Activated CD4-positive, alpha-beta memory T cell treated with anti-CD3 and anti-CD28 coated beads for 36 hours (primary cell): ENCODE measurements at places on chromosomes 5 and 9. TPM values are rescaled to one million over a fixed set of nuclear protein-coding genes. Genes with fewer than 3 reads are reported as not detected.
A peak's percentile ranks its signal among the peaks of the same experiment; 100 is the strongest.

DNA sequence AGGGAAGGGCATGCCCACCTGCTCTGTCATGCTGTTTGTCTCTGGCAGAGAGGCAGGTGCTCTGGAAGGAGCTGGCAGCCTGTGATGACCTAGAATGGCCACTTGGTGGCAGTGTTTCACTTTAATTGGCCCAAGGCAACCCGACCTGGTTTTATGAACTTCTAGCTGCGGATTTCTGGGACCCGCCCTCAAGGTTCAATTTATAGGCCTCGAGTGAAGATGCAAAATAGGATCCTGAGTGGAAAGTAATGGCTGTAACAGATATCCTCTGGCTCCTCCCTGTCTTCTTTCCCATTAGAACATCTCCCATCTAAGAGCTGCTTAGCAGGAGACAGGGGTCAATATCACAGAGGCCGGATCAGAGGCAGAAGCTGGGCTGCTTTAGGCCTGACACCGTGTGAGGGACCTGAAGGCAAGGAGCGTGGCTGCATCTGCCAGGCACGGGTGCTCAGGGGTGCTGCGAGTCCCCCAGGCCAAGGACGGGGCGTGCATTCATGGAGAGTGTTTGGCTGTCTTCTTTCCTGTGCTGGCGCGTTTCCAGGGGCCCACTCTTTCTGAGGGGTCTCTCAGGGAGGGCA lies 56.7 kb upstream of the SLC28A3 start:
- H3K4me1 ChIP-seq, result no peaks in the 10 kb centered on the region
- no peak overlapping the region for H3K27ac ChIP-seq
- peak; percentile 75 for DNase-seq
- no peaks in the 10 kb centered on the region for H3K36me3 ChIP-seq
- H3K27me3 ChIP-seq, result no peaks in the 10 kb centered on the region
- H3K4me3 ChIP-seq, result no peak overlapping the region

PCDHA1 gene
- total RNA-seq, result not detected

ZFP37 gene
- total RNA-seq, result 1.1 TPM

PCA3 gene
- total RNA-seq, result not detected

DNA sequence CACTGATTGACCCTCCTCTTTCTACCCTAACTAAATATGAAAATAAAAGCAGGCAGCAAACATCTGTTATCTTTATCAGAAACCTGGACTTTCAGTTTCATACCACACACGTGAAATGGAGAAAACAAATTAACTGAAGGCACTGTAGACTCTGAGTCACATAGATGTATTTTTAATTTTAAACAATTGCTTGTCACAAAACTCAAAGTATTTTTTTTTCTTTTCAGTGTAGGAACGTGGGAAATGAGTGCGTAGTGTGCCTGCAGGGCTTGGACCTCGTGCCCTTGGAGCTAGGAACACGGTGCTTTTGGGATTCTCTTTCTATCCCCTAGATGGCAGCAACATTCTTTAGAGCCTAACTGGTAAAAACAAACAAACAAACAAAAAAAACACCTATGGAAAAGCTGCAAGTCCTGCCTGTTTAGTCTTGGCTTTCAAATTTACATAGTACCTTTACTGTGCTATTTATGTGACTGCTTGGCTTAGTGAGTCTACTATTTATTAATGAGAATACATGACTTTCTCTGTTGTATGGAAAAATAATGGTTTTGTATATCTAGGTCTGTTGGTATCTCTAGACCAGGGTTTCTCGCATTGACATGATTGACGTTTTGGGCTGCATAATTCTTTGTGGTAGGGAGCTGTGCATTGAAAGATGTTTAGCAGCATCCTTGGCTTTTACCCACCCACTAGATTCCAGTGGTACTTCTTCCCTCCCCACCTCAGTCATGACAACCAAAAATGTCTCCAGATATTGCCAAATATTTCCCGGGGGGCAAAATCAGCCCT lies 16.8 kb upstream of the ACTBL2 start:
- H3K4me3 ChIP-seq, result no peak overlapping the region
- H3K27me3 ChIP-seq, result peaks cover 4% of the 10 kb centered on the region
- peaks cover 28% of the 10 kb centered on the region for H3K4me1 ChIP-seq
- DNase-seq, result peak; percentile 24

DNA sequence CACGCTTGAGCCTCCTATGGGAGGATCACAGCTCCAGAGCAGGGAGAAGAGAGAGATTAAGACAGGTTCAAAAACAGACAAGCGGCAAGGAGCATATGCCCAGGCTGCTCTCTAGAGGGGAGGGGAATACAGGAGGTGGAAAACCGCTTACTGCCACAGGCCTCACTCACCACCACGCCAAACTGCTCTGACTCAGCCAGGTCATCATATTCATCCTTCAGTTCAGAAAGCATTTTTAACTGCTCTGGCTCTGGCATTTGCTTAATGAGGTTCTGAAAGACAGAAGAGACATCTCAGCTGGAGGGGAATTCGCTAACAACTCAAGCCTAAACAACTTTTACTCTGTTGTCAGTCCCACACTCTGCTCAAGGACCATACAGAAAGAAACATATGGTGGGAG lies 40.1 kb downstream of the PCDHGC5 start:
- no peaks in the 10 kb centered on the region for H3K27me3 ChIP-seq
- peaks cover 11% of the 10 kb centered on the region for H3K4me1 ChIP-seq
- no peak overlapping the region for H3K4me3 ChIP-seq

GRCh38 chr9:8838136-8838535 lies 1038.6 kb upstream of the DMAC1 start:
- no peak for DNase-seq
- H3K27me3 ChIP-seq, result no peaks in the 10 kb centered on the region
- H3K4me3 ChIP-seq, result no peak overlapping the region

DNA sequence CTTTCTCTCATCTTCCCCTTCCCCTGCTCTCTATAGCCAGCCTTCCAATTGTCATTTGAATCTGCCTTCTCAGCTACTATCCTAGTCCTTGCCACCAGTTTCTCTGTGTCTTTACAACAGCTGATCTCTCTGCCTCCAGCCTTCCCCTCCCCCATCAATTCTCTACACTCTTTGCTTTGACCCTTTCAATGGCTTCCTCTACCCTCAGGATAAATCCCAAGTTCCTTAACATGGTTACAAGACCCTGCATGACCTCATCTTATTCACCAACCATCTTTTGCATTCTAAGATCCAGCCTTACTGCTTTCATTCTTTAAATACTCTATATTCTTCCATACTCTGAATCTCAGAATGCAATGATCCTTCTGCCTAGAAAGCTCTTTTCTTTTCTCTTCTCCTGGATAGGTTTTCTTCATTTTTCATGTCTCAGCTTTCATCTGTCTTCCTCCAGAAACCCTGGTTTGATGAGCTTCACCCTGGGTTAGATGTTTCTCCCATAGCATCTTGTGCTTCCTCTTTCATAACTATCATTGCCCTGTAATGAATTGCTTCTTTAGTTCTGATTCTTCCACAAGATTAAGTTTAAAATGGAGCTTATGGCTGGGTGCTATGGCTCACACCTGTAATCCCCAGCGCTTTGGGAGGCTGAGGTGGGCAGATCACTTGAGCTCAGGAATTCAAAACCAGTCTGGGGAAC lies 58.6 kb upstream of the ZSWIM6 start:
- H3K4me1 ChIP-seq, result peaks cover 29% of the 10 kb centered on the region
- H3K4me3 ChIP-seq, result no peak overlapping the region
- no peaks in the 10 kb centered on the region for H3K36me3 ChIP-seq
- no peaks in the 10 kb centered on the region for H3K27me3 ChIP-seq
- DNase-seq, result no peak

RAB3C gene
- not detected for total RNA-seq

- no peaks in the 10 kb centered on the region for H3K36me3 ChIP-seq
- no peak for DNase-seq
- H3K4me1 ChIP-seq, result no peaks in the 10 kb centered on the region
- no peak overlapping the region for H3K4me3 ChIP-seq
These were observed 10.4 kb downstream of the FREM1 start for GRCh38 chr9:14899815-14900193.

- no peaks in the 10 kb centered on the region for H3K27me3 ChIP-seq
- peaks cover 11% of the 10 kb centered on the region for H3K4me1 ChIP-seq
- no peak overlapping the region for H3K4me3 ChIP-seq
These were observed 85.9 kb upstream of the MAP3K1 start for GRCh38 chr5:56729488-56729887.

DDX46 gene
- total RNA-seq, result 67.4 TPM

GDA gene
- total RNA-seq, result not detected
